ENCODE measurements at places on chromosomes 3 and 15.

GRCh38 chr15:71197620-71198019 lies 82.3 kb downstream of the THSD4 start:
- no peak for DNase-seq

GRCh38 chr3:181487236-181487978 lies 224.3 kb upstream of the SOX2 start:
- DNase-seq = no peak

- DNase-seq = no peak
Observed at GRCh38 chr15:65370885-65371284, 6.9 kb downstream of the IGDCC3 start.

GRCh38 chr3:119639494-119640350 lies 20.7 kb downstream of the POPDC2 start:
- no peak for DNase-seq

- no peak for DNase-seq
Observed at GRCh38 chr3:161423911-161424522, 52.7 kb upstream of the SPTSSB start.

DNA sequence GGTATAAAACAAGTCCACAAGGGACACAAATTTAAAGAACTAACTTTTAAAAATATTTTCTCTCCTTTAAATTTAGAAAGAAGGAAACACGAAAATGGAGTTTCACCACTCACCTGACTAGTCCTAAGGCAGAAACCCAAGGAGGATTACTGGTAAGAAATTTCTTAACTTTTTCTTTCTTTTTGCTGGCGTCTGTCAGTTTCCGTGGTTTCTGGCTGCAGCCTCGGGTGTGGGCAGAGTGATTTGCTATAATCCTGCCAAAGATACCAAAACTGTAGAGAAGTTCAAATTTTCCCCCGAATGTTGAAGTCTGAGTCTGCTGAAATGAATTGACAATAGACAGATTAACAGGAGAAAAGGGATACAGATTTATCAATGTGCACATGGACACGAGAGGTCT lies 843.6 kb upstream of the ALCAM start:
- no peak for DNase-seq

- DNase-seq = no peak
Observed at GRCh38 chr3:69385723-69386555, at the start of gene FRMD4B. Gene FRMD4B (minus strand): TSS chr3:69386088. CDS start chr3:69385989, 99 bp downstream.

DNA sequence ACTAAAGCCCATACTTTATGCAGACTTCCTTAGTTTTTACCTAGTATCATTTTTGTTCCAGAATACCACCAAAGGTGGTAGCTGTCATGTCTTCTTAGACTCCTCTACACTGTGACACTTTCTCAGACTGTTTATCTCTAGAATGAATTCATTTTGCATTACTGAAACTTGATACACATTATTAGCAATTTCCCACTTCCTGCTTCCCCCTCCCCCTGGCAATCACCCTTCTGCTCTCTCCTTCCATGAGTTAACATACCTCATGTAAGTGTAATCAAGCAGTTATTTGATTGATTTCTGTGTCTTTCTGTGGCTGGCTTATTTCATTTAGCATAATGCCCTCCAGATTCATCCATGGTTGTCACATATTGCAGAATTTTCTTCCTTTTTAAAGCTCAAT lies 204.9 kb downstream of the STAG1 start:
- no peak for DNase-seq

DNA sequence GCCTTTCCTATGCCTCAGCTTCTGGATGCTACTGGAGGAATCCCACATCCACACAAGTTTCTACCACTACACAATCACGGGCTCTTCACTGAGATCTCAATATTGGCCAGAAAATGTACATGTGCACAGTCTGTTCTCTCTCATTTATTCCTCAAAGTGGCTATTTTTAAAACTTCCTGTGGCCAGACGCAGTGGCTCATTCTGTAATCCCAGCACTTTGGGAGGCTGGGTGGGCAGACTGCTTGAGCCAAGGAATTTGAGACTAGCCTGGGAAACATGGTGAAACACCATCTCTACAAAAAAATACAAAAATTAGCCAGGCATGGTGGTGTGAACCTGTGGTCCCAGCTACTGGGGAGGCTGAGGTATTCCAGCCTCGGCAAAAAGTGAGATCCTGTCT lies 91.4 kb upstream of the PRTG start:
- no peak for DNase-seq

GRCh38 chr15:97652700-97653167 lies 307.8 kb upstream of the ARRDC4 start:
- no peak for DNase-seq

DNA sequence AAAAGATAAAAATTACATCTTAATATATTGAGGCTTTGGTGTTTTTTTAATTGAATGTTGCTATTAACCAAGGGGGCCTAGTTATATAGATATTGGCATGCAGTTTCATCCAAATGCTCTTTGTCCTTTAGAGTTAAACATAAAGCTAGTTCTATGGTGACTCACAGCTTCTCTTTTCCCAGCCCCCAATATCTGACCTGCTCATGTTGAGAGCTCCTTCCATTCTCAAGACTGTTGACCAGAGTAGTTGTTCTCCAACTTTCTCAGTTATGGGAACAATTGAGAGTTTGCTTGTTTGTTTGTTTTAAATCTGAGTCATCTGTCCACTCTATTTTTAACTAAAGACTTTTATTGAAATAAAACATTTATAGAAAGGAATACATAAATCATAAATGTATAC lies 15.8 kb upstream of the RARB start:
- no peak for DNase-seq

GRCh38 chr3:127587876-127588275 lies 2.7 kb downstream of the TPRA1 start:
- no peak for DNase-seq

GRCh38 chr3:113275929-113276750 lies 64.8 kb downstream of the BOC start:
- no peak for DNase-seq

DNA sequence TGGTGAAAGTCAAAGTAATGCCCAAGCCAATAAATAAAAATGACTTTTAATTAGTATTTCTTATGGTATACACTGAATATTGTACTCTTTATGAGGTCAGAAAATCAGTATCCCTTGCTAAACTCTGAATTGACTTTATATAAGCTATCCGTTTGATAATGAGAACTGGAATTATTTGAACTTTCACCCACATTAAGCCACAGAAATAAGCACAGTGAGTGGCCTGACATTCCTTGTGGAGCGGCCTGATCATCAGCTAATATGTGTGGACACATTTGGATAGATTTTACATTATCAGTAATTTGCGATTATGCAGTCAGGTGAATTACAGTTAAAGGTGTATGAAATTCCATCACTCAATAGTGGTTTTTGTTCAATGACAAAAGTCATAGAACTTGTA lies 136.0 kb upstream of the CBLB start:
- no peak for DNase-seq

- no peak for DNase-seq
Observed at GRCh38 chr15:63668601-63669000, 71.4 kb downstream of the FBXL22 start.

GRCh38 chr3:72152551-72153476 lies 367.9 kb upstream of the PROK2 start:
- DNase-seq = no peak

- DNase-seq = no peak
Observed at GRCh38 chr15:70827721-70828120, 26.2 kb downstream of the LARP6 start.

- no peak for DNase-seq
Observed at GRCh38 chr3:129460155-129460554, 20.1 kb downstream of the IFT122 start.
